ENCODE measurements at places on chromosomes 11 and 22.

DNA sequence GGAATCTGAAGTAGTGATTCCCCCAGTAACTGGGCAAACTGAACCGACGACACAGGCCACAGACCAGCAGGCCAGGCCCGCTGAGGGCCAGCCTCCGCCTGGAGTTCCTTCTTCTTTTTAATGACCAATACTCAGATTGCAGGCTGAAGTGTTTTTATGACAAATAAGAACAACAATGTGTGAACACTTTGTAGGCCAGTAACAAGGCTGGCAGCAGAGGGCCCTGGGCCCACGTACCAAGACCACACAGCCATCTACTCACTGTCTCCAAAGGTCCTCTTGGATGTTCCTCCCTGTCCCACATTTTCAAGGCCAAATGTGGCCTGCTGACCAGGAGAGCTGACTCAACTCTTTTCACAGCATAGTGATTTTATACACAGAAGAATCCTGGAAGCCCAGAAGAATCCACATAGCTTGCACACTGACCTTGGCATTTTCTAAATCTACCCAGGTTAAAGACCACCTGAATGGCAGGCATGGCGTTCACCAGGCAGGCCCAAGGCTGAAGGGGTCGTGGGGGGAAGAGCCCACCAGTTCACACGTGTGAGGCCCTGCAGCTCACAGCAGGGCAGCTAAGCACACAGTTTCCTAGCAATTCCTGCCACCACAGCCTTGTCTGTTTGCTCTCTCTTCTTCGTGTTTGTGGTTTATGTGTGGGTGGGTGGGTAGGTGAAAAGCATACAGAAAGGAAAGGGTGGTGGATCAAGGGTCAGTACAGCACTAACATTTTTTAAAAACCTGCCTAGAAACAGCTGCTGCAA is 13.3 kb downstream of the SMCO4 start:
- no peak for DNase-seq

- DNase-seq, result no peak
Observed at GRCh38 chr11:96122601-96123074, 198.7 kb upstream of the MTMR2 start.

DNA sequence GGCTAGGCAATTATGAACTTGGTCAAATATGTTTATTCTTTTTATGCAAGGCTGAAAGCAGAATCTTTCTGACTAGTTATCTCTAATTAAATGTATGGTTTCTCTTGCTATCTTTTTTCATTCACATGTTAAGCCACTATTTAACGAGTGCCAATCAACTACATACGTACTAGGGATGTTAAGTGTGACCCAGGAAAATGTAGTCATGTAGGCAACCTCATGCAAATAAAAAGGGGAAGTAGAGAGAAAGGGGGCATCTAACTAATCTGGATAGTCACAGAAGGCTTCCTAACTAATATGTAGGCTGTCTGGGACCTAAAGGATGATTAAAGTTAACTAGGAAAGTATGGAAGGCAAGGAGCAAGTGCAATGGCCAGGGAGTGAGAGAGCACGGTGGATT is 23.5 kb downstream of the TBRG1 start:
- no peak for DNase-seq

DNA sequence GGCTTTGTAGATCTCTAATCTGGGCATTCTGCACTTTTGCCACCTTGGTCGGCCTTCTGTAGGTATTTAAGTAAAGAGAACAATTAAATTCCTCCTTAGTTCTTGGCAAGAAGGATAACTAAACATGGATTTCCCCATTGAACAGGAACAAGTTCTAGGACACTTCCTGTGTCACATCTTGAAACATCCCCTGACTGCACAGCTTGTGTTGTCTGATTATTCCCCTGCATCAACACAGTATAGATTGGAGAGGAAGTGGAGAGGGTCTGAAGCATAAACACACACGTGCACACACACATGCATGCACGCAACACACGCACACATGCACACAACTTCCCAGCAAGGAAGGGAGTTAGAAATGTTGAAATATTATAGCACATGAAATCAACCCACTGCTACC is 8.6 kb downstream of the ISX start:
- no peak for DNase-seq

DNA sequence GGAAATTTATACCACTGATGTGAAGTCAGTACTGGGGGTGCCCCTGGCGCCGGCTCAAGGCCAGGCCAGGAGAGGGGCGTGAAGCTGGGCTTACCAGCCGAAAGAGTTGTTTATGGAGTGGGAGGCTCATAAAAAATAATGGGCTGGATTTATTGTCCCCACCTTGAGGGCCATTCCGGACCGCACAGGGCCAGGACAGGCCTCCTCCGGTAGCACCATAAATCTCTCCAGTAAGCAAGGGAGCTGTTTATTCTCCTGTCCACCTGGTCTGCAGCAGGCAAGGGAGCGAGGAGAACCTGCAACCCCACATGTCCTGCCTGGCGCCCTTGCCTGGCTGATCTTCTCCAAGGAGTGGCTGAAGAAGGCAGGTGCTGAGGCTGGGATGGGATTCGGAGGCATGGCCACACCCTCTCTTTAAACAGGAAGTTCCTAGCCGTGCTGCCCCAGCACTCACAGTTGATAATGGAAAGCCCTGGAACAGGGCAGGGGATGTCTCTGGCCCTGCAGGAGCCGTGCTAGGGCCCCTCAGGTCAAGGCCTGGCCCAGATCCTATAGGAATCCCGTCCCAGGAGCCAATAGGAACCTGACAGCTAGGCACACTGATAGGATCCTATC is 65.1 kb downstream of the SCUBE1 start:
- no peak for DNase-seq

- DNase-seq, result no peak
Observed at GRCh38 chr11:134893810-134894685, 482.0 kb upstream of the B3GAT1 start.

DNA sequence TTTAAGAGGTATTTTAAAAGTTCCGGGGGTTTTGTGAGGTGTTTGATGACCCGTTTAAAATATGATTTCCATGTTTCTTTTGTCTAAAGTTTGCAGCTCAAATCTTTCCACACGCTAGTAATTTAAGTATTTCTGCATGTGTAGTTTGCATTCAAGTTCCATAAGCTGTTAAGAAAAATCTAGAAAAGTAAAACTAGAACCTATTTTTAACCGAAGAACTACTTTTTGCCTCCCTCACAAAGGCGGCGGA is 193 bp upstream of the MALAT1 start:
- DNase-seq, result no peak

DNA sequence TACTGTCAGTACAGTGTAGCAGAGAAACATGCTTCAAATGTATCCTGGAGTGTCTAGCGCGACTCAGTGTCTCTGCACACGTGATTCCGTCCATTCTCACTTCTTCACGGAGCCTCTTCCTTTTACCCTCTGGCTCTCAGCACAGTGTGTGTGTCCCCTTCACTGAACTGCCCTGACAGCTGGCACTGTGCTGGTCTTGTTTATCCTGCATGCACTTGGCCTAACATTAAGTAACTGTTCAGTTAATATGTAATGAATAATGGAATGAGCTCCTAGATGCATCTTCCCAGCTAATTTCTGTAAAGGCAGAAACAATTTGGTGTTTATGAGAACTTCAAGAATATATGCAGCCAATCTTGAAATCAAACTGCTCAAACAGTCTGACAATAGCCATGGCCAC is 44.4 kb downstream of the KMT5B start:
- no peak for DNase-seq

GRCh38 chr11:110738641-110739040 is 26.4 kb upstream of the ARHGAP20 start:
- DNase-seq, result no peak

DNA sequence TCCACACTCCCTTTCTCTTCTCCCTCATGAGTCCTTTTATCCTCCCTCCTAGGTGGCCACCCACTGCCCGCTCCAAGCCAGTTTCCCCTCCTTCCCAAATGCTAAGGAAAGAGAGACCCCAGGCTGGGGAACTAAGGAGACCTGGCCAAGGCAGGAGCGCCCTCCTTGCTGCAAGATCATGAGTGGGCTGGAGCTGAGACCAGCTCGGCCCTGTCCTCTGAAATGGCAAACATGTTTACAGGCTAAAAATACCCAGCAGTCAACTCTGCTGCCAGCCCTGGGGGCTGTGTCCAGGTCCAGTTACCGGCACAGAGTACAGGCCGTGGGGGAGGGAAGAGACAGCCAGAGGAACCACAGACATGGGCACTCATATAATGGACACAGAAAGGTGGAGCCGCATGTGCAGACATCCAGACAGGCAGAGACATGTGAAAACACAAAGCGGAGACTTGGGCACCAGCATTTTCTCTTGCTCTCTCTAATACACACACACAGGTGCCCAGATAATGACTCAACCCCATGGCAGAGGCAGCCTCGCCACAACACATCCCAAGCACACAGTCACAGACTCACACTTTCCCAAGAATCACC is 1.2 kb upstream of the AHNAK start:
- DNase-seq, result peak; percentile 46

GRCh38 chr11:117766576-117766975 is 30.4 kb downstream of the DSCAML1 start:
- DNase-seq, result no peak

All from right hindlimb (tissue), 1 donor.